ENCODE measurements at places on chromosomes 2 and 18.

DNA sequence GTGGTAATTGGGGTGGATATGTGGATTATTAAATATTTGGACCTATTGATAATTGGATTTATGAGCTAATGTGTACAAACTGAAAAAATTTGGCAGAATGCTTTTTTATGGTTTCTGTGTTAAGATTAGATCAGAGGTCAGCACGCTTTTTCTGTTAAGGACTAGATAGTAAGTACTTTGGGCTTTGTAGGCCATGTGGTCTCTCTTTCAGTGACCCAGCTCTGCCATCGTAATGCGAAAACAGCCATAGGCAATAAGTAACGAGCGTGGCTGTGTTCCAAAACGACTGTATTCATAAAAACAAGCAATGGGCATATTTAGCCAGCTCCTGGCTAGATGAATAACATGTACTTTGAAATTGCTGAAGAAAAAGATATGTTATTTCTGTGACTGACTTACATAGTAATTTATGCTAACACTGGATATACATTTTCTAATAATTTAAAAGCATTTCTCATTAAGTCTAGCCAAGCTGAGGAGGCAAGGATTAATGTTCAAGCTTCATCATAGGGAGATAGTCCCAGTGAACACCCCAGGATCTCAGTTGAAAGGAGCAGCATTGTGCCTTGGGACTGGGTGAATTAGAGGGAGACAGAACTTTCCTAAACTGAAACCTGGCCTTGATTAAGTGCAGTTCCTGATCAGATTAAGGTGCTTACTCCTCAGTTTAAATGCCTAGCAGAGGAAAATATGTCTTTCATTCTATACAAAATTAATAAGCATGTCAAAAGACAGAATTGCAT, 20.0 kb downstream of the CCDC138 start:
- no peak for DNase-seq

- peak; percentile 54 for DNase-seq
Observed at GRCh38 chr18:44887227-44887631, 206.5 kb downstream of the SETBP1 start.

DNA sequence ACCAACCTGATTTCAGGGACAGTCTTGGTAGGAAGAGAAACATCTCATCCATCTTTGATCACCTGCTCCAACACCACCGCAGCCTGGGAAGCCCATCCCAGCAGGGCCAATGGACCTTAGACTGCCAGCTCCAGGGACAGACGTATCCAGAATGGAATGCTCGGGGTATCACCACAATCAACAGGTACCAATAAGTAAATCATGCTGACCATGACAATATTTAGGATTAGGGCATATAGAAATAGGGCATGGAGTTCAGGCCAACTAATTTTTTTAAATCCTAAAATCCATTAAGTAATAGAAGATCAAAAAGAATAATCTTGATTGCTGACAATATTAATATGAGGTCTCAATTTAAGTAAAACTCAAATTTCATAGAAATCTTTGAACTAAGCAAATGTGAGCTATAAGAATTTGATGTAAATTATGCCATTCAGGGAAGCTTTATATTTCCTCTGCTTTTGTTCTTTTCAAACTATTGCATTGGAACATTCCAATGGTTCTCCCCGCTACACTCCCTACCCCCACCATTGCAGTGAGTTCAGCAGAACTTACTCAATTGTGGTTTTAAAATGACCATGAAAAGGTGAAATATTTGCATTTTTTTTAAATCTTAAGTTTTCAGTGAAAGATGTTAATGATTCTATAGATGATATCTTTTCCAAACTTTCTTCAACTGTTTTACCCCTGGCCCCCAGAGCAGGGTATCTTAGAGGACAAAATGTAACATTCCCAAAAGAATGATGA, 138.6 kb downstream of the DNER start:
- no peak for DNase-seq

GRCh38 chr18:25093141-25093540, 258.8 kb downstream of the ZNF521 start:
- DNase-seq: no peak

- DNase-seq: no peak
Observed at GRCh38 chr18:50340078-50340477, 34.8 kb upstream of the SKA1 start.

DNA sequence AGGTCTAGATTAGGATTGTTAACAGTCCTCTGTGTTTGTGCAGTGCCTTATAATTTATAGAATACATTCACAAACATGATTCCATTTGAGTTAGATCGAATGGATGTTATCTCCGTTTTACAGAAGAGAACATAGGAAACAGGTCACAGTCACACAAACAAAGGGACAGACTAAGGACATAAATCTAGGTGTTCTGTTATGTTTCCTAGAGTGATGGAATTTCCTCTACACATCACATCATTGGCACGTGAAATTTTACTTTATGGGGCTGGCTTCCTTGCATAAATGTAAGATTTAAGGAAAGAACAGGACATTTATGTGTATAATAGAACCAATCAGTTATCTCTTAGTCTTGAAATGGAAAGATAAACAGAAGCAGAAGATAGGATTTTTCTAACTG, 6.4 kb downstream of the TRIM54 start:
- no peak for DNase-seq
